Esophagus (tissue), 2 donors: ENCODE measurements at places on chromosomes 1 and 21. TPM values are rescaled to one million over a fixed set of nuclear protein-coding genes. Genes with fewer than 3 reads are reported as not detected.

PLXNA2 gene
- 25.5 TPM for polyA plus RNA-seq

TACSTD2 gene
- 1,164 TPM for polyA plus RNA-seq

LMOD1 gene
- 60.4 TPM for polyA plus RNA-seq

LINGO4 gene
- not detected for polyA plus RNA-seq

FOXD2 gene
- not detected for polyA plus RNA-seq

GIPC2 gene
- 1.5 TPM for polyA plus RNA-seq
